ENCODE measurements at places on chromosomes 1 and 21.

GRCh38 chr1:164783778-164784555 is 225.0 kb downstream of the PBX1 start:
- DNase-seq, result no peak

DNA sequence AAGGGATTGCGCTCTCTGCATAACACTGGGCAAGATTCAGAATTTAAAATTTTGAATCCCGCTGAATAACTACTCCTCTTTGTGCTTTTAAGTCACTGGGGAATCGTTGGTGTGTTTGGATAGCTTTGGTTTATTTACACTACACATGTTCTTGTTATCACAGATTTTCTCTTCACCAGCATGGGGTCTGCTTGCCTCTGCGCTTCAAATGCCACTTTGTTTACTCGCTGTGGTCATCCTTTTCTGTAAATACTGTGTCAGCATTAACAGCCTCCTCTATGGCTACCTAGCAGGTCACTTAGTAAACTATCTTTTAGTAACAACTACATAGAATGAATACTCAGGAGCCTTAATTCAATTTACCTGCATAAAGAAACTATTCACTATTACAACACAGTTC is 14.4 kb upstream of the KCNH1 start:
- DNase-seq, result no peak

DNA sequence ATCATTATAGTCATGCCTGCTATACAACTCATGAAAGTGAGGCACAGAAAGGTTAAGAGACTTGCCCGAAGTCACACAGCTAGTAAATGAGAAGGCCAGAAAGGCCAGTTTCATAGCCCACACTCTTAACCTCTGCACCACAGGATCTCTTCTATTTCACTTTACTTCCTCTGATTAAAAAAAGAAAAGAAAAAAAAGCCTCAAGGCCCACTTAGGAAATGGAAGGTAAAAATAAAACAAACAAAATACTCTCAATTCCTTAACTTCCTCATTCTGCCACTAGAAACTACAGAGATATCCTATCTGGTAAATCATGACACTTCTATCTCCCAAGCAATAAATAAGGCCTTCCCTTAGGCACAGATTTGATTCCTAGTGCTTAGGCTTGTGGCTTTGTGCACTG is 7.6 kb upstream of the ENAH start:
- DNase-seq, result no peak

- no peak for DNase-seq
Observed at GRCh38 chr21:35663856-35664606, 396.3 kb downstream of the SETD4 start.

- no peak for DNase-seq
Observed at GRCh38 chr1:180946541-180947498, 34.1 kb downstream of the KIAA1614 start.

DNA sequence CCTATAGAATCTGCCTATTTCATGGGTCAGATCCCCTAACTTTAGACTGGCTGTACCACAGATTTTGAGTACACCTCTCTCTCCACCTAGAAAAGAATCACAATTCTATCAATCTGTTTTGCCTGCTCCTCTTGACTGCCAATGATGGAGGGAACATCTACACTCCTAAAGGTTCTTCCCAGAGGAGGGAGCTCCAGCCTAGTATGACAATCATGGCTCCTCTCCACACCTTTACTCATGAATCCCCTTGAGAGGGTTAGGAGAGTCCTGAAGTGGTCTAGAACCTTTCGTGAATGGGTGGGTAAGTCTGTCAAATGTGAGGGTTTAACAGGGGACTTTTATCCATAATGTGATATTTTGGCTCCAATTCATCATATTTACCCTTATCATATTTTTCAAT is 48.0 kb downstream of the DNAI4 start:
- no peak for DNase-seq

DNA sequence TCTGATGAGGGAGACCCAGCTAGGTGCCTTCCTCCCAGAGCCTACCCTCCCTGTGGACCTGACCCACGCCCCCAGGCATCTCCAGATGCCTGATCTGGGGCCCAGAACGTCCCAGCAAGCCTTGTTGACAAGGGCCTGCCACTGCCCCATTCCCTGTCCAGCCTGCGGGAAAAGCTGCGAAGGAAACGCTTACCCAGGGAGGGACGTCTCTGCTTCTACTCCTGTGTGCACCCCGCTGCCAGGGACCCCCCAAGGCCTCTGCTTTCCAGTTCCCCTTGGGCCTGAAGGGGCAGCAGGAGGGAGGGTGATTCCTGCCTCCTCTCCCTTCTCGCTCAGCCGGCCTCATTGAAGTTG is 11.6 kb upstream of the CLSTN1 start:
- DNase-seq, result no peak

GRCh38 chr1:26003756-26004155 is 5.9 kb upstream of the PAFAH2 start:
- no peak for DNase-seq

DNA sequence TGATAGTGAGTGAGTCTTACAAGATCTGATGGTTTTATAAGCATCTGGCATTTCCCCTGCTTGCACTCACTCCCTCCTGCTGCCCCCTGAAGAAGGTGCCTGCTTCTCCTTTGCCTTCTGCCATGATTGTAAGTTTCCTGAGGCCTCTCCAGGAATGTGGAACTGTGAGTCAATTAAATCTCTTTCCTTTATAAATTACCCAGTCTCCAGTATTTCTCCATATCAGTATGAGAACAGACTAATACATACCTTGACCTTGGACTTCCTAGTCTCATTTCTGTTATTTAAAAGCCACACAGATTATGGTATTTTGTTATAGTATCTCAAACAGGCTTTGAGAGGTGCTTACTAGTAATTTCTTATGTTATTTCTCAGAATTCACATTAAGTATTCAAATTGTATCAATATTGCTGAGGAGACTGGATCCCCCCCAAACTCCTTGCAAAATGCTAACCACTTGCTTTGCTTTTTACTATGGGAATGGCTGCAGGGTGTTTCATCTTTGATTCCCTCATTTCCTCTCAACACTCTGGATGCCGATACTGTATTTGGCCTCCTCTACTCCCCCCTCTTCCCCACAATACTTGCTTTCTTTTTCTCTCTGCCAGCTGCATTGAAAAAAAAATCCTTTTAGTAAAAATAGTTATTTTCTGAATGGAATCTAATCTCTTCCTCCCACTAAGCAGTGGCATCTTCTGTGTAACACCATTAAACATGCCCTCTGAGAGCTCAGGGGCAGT is 96.9 kb upstream of the WLS start:
- DNase-seq, result no peak

DNA sequence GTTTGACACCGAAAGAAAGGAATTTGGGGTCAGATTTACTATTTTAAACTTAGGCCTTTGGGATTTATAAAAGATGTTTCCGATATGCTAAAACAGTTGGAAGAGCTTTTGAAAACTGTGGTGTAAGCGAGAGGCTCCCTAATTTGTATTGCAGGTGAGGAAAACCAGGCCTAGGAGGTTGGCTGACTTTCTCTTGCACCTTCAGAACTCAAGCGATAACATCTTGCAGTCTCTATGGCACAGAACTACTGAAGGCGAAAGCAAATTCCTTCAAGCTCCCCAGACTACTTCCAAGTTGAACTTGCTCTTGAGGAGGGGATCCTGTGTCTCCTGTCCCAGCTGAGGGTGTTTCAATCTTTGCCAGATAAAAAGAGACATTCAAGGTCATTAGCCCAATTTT is 685.7 kb downstream of the ADGRL2 start:
- DNase-seq, result no peak

GRCh38 chr1:99218999-99219398 is 45.3 kb upstream of the PLPPR4 start:
- DNase-seq, result no peak

DNA sequence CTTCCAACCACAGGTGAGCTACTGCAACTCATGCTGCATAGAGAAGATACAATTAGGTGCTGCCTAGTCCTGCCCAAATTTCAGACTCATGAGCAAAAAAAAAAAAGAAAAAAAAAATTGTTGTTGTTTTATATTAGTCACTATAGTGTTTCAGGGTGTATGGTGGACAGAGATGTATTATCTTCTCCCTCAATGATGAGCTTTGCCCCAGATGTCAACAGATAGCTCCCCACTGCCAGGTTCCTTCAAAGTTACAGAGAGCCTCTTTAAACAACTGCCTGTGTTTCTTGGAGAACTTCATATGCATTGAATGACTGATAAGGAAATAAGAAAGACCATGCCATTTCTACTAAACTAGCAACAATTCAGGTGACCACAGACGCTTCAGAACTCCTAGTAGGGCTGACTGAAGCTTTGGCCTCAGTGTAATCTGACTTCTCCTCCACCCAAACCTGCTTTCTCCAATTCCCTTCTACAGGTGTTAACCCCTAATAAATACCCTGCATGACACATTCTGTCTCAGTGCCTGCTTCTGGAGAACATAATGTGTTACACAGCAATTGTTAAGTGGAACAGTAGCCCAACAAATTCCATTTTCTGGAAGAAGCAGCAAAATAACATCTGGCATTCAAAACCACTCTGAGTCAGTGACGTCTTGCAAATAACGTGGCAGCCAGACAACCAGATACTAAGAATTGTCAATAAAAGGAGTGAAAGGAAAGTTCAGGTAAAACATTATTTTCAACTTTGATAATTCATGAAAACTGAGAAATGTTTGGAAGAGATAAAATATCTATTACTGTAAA is 147.7 kb downstream of the CDC42BPA start:
- DNase-seq, result no peak

GRCh38 chr1:114263343-114263742 is 109.7 kb upstream of the SYT6 start:
- DNase-seq, result no peak

DNA sequence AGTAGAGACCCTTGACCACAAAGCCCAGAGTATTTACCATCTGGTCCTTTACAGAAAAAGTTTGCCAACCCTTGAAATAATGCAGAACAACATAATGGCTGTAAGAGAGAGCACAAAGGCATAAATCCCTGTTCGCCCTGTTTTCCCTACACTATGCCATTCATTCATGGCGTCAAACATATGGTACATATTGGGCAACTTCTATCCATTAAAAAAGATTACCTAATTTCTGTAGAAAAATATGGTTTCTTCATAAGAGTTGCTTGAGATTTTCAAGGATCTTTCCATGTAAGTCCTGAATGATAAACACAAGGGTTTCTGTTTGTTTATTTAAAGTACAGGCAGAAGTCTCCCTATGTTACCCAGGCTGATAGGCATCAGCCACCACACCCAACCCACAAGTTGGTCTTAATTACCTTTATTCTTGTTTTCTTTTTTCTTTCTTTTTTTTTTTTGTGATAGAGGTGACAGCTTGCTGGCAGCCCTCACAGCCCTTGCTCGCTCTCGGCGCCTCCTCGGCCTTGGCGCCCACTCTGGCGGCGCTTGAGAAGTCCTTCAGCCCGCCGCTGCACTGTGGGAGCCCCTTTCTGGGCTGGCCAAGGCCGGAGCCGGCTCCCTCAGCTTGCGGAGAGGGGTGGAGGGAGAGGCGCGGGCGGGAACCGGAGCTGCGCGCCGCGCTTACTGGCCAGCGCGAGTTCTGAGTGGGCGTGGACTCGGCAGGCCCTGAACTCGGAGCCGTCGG is 68.3 kb upstream of the NR5A2 start:
- DNase-seq, result no peak

GRCh38 chr1:227768125-227768439 is 32.8 kb downstream of the SNAP47 start:
- no peak for DNase-seq

DNA sequence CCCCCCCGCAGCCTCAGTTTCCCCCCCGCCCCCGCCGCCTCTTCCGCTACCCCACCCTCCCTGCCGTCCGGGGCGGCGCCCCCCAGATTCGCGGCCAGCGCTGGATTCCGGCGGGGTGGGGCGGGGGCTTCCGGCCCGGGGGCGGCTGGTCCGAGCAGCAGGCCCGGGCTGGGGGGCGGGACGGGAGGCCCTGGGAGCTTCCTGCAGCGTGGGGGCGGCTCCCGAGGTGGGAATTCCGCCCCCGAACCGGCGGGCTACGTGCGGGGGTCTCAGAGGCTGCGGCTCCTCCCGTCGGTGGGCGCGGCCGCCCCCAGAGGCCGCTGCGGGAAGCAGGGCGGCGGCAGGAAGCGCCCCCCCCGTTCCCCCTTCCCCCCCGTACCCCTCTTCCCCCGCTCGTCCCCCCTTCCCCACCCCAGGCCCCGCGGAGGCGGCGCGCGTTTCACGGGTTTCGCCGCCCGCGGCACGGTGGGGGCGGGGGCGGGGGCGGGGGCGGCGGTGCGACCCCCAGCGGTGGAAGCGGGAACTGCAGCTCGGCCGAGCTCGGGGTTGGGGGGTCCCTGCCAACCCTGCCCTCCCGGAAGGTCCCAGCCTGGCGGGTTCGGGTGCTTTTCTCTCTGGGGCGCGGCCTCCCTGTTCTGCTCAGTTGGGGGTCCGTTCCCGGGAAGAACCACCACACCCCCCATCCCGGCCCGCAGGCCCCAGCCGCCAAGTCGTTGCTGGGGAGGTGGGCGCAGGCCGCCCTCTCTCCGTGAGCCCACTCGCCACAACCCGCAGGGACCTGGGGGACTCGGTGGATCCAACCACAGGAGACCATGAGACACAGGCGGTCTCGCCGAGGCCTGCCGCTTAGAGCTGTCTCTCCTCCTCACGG is 76.3 kb downstream of the MORN1 start:
- peak; percentile 44 for DNase-seq

- DNase-seq, result peak; percentile 86
Observed at GRCh38 chr1:32350785-32351398, 11.4 kb downstream of the FAM229A start.

DNA sequence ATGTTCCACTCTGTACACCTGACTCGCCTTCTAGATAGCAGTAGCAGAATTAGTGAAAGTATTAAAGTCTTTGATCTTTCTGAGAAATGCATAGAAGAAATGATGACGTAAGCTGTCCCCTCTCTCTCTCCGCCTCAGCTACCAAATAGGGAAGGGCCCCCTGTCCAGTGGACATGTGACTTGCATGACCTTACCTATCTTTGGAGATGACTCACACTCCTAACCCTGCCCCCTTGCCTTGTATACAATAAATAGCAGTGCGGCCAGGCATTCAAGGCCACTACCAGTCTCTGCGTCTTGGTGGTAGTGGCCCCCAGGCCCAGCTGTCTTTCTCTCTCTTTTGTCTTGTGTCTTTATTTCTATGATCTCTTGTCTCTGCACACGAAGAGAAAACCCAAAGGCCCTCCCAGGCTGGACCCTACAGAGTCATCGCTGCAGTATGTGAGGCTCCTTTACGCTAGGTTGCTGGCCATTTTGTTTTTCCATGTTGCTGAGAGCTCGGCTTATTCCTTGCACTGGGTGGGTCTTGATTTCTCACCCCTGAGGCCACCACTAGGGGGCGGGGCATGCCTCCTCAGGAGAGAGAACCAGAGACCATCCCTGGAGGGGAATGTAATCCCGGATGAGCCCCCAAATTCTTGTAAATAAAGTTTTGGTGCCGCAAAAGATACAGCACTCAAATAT is 16.0 kb upstream of the ZBTB8B start:
- peak; percentile 68 for DNase-seq

GRCh38 chr1:38012363-38013226 is at the start of gene UTP11:
Gene UTP11, plus strand, starts transcription at chr1:38012734. Its CDS starts 69 bp downstream, at chr1:38012803.
- peak; percentile 99 for DNase-seq

GRCh38 chr1:237394281-237394680 is 352.3 kb downstream of the RYR2 start:
- no peak for DNase-seq

DNA sequence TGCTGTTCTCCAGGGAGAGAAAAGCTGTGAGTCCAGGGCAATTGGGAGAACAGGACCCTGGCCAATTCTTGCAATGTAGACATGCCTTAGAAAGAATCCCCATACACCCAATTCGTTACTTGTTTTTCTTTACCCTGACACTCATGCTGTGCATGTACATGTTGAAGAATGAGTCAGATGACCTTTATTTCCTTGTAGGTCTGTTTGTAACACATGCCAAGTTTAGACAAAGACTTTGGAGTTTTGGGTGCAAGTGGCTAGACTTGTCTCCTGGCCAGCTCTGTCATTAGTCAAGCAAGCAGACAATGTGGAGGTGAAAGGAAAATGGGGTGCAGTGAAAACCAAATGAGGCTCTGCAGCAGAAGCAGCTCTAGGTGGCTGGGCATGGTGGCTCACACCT is 38.1 kb downstream of the GNPAT start:
- DNase-seq, result no peak

Data from RPMI8226 (cell line).